SHP77 treated with DMSO at 0.1 percent for 48 hours (cell line): ENCODE measurements at places on chromosomes 7 and 10.

GRCh38 chr7:129161524-129162225 lies 17.2 kb downstream of the TSPAN33 start:
- DNase-seq: no peak

DNA sequence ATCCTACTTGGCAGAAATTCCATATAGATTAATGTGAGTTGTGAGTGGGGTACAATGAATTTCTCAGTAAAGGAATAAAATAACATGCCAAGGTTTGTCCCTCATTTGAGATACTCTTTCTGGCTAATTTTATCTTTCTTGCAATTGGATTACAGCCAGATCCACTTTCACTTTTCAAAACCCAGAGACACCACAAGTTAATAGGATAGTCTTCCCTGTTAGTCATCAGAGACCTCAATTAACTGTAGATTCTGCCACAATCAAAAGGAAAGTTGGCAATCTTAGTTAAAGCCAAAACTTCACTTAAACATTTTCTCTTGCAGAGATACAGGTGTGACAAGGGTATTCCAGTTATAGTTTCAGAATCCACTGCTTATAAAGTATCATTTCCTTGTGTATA lies 91.4 kb upstream of the PHYHIPL start:
- no peak for DNase-seq

- no peak for DNase-seq
Observed at GRCh38 chr7:30760514-30761213, 8.7 kb downstream of the INMT start.

DNA sequence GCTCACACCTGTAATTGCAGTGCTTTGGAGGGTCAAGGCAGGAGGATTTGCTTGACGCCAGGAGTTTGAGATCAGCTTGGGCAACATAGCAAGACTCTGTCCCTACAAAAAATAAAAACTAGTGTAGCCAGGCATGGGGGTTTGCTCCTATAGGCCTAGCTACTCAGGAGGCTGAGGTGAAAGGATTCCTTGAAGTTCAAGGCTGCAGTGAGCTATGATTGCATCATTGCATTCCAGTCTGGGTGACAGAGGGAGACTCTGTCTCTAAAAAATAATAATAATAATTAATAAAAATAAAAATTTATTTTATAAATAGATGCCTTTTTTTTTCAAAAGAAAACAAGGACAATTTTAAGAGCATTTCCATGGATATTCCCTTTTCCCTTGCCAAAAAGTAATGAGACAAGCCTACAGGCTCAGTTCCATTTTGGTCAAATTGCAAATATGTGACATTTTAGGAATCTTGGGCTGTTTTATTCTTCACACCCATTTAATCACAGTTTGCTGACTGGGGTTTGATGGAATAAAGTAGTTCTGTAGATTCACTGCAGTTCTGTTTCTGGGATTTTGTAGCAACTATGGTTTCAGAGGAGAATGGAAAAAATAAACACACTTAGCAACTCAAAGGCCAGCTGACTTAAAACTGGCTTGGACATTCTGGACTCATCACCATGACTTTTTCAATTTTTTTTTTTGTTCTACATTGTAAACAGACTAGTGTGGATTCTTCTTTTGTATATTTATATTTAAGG lies 48.4 kb upstream of the ARHGAP21 start:
- DNase-seq: no peak

DNA sequence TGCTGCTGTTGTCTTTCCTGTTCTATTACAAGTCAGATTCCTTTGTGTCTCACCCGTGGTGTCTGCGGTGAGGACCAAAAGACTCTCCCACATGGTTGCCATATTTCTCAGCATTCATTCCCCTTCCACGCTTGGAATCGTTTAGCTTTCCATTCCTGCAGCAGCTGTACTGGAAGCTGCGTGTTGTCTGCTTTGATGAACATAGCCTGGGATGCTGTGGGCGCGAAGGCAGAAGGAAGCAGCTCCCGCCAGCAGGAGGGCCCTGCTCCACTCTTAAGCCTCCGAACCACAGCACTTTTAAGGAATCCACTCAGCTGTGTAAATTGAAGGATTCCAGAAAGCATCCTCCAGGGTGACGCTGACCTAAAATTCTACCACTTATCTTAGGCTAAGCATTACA lies 303.6 kb upstream of the PITRM1 start:
- DNase-seq: no peak

DNA sequence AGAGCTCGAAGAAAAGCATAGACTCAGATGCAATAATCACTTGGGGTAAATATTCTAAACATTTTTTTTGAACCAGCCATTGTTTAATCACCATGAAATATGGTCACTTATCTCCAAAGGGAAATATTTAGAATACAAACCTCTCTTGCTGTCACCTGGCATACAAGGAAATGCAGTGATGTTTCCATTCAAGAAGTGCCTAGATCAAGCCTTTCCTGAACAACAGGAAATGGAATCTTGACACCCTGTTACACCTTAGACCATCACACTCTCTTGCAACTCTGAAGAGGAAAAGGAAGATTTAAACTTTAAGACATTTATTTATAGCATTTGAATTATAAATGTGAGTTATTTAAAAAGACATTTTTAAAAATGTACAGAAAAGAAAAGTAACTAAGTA lies 263.0 kb upstream of the BMPER start:
- no peak for DNase-seq

DNA sequence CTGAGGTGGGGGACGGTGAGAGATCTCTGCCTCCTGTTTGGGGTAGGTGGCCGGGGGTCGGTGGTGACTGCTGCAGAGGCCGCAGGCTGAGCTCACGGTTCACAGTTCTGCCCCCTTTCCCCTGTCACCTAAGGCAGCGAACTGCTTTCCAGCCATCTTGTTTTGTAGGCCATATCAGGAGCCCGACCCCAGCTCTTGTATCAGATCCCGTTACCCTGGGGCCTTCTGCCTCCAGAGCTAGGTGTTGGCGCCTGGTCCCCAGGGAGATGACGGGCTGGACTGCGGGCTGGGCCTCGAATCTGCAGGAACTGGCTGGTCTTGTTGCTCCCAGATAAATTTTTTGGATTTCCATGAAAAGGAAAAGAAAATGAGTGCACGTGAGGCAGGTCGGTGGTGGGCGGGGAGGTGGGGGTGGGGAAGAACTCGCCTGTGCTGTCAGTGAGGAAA lies 183.0 kb downstream of the DNAJB6 start:
- no peak for DNase-seq

DNA sequence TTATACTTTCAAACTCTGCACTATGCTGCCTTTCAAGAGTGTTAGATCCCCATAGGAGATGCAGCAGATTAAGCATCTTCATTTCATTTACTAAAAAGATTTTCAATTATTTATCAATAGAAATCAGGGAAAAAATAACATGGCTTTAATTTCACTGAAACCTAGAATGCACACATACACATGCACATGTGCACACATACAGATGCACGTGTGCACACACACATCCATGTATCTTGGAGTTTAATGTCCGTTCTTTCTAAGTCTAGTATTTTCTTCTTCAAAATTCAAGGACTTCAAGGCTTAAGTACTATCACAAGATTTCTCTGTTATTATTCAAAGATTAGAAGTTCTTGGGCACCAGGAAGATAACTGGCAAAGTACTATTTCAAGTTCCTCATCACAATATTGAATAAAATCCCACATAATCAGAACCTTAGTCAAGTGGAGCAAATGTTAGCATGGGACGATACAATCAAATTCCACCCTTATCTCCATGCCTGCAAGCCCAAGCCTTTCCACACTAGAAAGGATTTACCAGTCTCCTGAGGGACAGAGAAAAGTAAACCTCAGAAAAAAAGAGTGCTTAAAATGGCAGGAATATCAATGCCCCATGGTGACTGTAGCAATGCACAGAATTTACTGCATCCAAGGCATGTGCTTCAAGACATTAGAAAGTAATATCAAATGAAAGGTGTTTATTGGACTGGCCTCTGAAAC lies 494.4 kb downstream of the XPNPEP1 start:
- DNase-seq: no peak

DNA sequence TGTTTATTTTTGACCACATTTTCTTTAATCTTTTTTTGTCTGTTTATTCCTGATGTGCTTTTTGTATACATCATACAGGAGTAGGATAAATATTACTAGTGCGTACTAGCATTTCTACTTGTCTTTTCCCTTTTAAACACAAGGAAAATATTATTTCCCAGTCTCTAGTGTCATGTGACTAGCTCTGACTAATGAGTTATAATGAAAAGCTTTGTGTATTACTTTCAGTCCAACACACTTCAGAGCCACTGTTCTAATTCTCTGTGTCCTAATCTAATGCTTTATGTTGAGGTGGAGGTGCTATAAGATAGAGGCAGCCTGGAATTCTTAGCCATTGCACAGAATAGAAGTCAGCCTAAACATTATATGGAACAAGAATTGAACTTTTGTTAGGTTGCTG lies 65.0 kb upstream of the RAB18 start:
- DNase-seq: no peak

DNA sequence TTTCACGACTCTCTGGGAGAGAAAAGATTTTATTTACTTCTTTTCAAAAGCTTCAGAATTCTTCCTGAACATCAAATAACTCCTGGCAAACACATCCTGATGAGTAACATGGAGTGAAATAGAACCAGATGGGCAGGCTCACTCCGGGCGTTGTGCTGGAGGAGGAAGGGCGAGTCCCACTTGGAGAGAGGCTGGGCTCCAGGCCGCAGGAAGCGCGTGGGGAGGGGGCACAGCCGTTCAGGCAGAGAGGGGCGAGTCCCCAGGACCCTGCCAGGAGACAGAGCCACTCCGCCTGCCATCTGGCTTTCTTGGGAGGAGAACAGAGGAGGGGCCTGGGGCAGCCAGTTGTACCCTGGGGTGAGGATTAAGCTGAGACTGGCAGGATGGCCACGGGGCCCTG lies 265.9 kb upstream of the ZMIZ1 start:
- no peak for DNase-seq

- no peak for DNase-seq
Observed at GRCh38 chr10:80075781-80076180, 2.7 kb upstream of the TMEM254 start.

DNA sequence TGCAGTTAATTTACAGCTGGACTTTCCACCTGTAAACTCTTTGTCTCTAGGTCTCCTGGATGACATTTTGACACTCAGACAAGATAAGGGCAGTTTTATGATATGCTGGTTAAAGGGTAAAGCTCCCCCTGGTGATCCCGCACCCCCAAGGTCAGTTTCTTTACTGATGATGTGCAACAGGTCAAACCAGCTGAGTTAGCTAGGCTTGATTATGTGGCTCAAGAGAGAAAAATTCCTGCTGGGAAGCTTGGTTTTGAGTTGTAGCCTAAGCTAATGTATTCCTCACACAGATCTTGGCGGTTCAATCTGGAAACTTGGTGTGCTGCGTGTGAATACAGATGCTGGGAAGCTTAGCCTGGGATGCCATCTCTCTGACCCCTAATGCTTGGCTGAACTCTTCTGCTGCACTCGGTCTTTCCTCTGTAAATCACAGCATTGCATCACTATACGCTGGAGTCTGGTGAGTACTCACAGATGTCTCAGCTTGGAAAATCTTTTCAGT lies 11.4 kb upstream of the AKR1D1 start:
- DNase-seq: no peak

DNA sequence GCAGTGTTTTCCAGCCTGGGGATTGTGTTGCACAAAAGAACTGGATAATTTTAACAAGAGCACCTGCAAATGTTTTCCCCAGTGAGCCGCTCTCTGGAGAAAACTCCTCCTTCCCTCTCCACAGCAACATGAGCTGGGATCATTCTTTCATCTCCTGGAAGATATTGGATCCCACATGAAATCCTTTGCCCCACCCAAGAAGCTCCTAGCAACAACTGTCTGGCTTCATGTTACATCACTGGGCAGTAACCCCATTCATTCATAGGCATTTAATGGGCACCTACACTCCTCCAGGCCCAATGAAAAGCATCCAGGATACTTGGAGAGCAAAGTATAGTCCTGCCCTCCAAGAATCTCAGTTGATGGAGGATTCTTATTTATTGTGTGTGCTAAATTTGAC lies 27.2 kb downstream of the LSM5 start:
- no peak for DNase-seq

DNA sequence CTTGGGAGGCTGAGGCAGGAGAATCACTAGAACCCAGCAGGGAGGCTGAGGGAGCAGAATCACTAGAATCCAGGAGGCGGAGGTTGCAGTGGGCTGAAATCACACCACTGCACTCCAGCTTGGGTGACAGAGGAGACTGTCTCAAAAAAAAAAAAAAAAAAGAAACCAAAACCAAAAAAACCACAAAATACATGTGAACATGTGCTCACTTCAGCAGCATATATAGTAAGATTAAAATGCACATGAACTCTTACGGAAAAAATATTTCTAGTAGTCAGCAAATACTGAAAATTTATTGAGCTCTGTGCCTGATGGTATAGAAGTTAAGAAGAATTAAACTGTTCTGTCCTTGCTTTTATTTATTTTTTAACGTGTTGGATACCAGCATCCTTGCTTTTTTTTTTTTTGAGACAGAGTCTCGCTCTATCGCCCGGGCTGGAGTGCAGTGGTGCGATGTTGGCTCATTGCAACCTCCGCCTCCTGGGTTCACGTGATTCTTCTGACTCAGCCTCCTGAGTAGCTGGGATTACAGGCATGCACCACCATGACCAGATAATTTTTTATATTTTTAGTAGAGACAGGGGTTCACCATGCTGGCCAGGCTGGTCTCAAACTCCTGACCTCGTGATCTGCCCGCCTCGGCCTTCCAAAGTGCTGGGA lies 9.6 kb upstream of the ZNF487 start:
- DNase-seq: no peak

DNA sequence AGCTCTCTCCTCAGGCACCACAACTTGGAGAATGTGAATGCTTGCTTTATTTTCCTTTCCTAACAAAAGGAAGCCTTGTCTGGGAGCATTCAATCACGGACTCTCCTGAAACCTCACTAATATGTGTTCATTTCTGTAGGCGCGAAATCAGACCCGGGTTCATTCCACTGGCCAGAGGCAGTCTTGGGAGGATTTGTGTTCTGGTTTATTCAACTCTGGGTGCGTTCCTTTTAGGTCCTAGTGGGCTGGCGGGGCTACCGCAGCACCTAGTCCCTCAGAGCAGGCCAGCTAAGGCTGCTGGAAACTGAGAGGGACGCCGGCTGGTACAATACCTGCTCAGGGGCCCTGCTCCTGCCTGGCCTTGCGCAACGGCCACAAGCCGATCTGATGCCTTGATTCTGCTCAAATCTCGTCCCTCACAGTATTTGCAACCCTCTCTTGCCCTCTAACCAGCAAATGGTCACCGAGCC lies 7.5 kb downstream of the HOXA4 start:
- no peak for DNase-seq

GRCh38 chr10:73887294-73888039 lies 13.1 kb upstream of the CAMK2G start:
- DNase-seq: no peak

DNA sequence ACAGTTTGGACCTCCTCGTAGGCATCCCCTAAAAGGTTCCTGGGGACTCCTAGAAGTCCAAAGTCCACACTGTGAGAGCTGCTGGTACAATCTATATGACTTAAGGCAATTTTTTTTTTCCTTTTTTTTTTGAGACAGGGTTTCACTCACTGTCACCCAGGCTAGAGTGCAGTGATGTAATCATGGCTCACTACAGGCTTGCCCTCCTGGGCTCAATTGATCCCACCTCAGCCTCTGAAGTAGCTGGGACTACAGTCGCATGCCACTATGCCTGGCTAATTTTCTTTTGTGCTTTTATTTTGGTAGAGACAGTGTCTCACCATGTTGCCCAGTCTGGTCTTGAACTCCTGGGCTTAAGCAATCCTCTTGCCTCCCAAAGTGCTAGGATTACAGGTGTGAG lies 4.6 kb upstream of the SPOCK2 start:
- no peak for DNase-seq

GRCh38 chr7:37495574-37496184 lies 47.0 kb upstream of the ELMO1 start:
- DNase-seq: no peak

GRCh38 chr7:78311181-78311580 lies 512.6 kb downstream of the PHTF2 start:
- no peak for DNase-seq

GRCh38 chr7:104967088-104967487 lies 46.9 kb upstream of the KMT2E start:
- DNase-seq: no peak
